ENCODE measurements at places on chromosomes 1 and 21.

DNA sequence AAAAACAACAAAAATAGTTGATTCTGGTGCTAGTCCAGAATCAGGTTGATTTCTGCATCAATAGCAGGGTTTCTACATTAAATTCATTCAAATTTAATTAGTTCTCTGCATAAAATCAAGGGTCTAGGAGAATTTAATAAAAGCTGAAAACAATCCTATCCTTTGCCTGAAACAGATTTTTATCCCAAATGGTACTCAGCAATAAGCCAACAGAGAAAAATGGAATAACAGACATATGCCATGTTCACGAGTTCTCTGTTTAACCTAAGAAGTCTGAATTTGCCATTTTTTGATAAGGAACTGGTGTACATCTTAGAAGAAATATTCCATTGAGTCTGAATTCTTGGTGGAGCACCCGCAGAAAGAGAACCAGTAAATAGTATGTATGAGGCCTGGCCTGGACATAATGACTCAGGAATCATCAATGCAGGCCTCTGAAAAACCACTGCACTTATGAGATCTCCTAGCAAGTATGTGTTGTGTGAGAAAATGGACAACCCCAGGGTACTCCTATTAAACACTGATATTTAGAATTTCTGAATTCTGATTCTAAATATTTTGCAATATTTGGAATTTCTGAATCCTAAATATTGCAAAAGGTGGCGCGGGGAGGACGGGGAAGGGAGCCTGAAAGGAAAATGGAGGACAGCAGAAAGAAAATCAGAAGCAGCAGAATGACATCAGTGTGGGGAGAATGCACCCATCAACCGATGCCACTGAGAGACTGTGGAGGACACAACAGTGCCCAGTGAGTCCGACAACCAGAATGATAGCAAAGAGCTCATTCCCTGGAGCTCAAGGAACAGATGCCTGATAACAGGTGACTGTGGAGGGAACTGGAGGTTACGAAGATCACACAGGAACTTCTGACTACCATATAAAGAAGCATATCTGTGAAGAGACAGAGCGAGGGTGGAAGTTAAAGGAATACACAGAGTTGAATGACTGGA, 97.6 kb downstream of the APP start:
- DNase-seq, result no peak

DNA sequence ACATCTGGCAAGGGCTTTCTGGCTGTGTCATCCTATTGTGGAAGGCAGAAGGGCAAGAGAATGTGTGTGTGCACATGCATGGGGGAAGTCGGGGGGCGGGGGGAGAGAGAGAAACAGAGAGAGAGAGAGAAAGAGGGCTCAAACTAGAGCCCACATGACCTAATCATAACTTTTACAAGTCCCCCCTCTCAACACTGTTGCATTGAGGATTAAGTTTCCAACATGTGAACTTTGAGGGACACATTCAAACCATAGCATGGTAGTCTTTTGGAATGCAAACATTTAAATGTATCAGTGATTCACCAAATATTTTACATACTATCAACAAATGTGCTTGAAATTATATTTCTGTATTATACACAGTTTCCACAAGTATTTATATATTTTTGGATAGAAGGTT, 655.4 kb upstream of the B3GALT2 start:
- no peak for DNase-seq

DNA sequence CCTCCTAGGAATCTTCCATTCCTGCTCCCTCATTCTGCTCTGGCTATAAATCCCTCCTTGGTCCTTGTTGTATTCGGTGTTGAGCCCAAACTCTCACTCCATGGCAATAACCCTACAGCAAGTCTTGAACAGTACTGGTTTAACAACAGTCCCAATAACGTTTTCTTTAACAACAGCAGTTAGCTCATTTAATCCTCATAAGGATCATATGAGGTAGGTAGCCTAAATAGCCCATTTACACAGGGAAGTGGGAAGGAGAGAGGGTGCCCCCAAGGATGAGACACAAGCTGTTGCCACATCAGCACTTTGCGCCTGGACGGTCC, 444 bp upstream of the AGTRAP start:
- DNase-seq, result no peak

GRCh38 chr1:213120386-213120785, 69.3 kb downstream of the RPS6KC1 start:
- DNase-seq, result no peak

DNA sequence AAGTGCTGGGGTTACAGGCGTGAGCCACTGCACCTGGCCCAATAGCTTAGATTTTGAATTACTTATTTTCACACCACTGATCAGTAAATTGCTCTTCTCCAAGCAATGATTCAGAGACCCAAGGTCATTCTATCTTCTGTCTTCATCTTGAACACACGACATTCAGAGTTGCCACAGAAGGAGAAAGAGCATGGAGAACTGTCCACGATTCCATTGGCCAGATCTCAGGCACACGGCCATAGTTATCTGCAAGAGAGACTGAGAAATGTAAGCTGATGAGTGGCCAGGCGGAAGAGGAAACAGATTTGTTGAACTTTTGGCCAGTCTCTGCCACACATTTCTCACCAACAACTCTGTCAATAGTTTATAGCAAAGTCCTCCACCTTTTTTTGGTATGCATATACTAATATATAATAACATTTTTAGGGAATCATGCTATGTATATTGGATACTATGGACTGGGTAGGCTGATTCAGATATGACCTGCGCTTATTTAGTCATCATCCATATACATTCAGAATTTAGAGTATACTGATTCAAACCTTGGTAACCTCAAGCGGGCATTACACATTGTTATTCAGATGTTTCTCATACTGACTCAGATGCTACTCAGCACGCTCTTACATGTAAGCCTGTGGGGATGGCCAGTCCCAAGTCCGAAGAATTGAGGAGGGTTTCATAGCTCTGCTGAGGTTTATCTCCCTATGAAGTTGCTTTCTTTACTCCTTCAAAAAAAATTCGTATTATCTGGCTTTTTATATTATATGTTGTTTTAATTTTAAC, 25.5 kb upstream of the CAP1 start:
- no peak for DNase-seq

DNA sequence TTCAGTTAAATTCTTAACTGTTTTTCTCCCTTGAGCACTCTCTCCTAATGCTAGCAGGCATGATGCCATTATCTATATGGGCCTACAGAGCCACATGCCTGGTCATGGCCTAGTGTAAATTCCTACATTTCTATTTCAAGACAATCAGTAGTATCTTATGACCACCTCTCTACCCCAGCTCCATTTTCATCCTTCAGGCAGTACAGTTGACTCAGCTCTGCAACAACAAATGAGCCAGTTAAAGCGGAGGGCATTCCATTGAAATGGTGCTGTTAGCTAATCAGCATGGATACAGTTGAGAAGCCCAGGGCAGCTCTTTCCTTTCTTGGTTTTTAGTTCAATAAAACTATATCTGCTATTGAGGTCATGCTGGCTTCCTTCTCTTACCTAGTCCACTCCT, 150.0 kb downstream of the PPP1R12B start:
- DNase-seq, result no peak

DNA sequence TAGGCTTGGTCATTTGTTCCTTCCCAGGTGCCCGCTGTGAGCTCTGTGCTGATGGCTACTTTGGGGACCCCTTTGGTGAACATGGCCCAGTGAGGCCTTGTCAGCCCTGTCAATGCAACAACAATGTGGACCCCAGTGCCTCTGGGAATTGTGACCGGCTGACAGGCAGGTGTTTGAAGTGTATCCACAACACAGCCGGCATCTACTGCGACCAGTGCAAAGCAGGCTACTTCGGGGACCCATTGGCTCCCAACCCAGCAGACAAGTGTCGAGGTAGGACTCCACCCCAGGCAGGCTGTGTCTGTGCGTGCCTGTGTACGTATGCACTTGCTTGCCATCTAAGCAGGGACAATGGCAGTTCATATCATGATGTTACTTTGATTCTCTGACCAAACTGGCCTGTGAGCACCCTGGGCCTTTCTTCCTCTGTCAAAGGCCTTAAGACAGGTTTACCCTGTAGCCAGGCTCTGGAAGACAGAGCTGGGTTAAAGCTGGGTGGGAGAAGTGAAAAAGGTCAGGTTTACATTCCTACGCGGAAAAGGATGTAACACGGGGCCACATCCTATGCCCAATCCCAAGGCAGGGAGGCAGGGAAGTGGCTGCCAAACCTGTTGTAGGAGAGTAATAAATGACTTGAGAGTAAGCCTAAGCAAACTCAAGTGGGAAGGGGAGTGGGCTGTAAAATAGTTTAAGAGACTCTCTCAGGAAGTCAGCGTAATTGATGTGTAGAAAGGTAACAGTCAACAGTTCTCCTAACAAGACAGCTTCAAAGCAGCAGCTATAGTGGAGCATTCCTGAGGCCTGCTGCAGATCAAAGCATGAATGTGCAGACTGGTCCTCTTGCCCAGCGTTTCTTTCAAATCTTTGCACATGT, 42.5 kb downstream of the LAMC2 start:
- no peak for DNase-seq

- DNase-seq, result no peak
Observed at GRCh38 chr21:44750675-44751025, 39.3 kb upstream of the TSPEAR start.

DNA sequence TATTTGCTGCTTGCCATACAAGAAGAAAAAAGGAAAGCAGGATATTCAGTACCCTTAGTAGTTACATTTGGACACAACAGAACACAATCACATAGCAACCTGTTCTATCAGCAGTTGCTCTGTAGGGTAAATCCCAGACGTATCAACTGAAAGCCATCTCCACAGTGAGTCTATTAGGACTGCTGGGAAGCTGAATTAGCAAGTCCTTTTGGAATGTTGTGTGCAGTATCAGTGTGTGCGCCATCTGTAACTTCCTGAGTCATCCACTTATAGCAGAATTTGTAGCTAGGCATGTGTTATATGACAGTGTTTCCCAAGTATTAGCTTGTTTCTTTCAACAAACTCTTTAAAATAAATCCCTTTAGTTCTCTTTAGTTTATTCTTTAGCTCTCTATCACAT, 21.3 kb downstream of the CCDC30 start:
- no peak for DNase-seq

GRCh38 chr1:3287656-3288160, 166.8 kb upstream of the ARHGEF16 start:
- no peak for DNase-seq

GRCh38 chr1:17877316-17877715, 122.2 kb downstream of the ACTL8 start:
- DNase-seq, result no peak

DNA sequence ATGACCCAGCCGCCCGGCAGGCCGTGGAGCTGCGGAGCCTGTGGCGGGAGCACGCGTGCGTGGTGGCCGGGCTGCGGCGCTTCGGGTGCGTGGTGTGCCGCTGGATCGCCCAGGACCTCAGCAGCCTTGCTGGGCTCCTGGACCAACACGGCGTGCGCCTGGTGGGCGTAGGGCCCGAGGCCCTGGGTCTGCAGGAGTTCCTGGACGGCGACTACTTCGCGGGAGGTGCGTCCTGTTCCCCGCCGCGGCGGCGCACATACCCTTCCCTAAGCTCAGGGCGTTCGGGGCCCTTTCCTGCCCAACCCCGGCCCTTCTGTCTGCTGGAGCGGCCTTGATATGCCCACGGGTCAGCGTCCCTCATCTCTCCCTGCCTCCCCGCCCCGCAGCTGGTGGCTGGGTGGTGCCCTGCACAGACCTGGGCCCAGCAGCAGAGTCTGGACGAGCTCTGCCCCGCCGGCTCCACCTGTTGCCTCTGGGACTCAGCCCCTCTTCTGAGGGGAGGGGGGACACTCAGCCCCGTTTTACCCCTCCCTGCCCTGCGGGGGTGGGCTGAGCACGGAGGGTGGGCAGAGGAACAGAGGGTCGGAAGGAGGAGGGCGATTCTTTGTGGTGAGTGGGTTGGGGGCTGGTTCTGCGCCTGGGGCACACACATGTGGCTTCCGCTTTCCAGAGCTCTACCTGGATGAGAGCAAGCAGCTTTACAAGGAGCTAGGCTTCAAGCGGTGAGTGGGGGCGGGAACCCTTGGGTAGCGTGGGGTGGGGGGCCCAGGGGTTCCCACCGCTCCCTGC, 688 bp downstream of the PRXL2B start:
- no peak for DNase-seq

GRCh38 chr1:235642011-235642942, 7.3 kb downstream of the GNG4 start:
- peak; percentile 45 for DNase-seq

GRCh38 chr1:9111957-9112356, 16.9 kb downstream of the GPR157 start:
- no peak for DNase-seq

GRCh38 chr1:235622936-235623779, 26.4 kb downstream of the GNG4 start:
- no peak for DNase-seq

DNA sequence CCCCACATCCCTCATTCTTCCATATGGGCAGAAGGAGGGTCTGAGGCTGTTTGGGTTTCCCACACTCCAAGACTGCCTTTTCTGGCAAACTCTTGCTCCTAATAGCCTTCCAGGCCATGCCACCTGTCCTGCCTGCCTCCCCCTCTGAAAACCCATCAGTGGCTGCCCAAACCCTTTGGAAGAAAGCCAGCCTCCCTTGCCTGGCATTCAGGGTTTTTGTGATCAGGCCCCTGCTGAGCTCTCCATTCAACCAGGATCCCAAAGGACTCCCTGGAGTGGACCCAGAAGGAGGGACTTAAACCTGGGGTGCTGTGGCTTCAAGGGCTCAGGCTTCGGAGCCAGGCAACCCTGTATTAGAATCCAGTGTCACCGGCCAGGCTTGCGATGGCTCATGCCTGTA, 4.2 kb upstream of the GUCA2A start:
- no peak for DNase-seq

DNA sequence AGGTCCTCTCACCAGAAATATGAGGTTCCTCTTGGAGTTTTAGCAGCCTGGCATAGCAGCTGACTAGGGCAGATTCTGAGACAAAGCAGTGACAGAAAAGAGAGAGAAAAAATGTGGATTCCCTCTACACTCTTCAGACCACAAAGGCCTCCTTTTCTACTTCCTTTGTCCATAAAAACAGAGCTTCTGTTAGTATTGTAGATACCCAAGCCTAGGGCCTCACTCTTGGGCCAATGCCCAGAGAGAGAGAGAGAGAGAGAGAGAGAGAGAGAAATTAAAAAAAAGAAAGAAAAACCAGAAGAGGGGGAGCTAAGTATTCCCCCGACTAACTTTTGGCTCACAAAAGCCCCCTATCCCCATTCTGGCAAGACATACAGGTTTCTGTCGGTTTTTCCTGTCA, 2.4 kb upstream of the ZRANB2 start:
- no peak for DNase-seq

DNA sequence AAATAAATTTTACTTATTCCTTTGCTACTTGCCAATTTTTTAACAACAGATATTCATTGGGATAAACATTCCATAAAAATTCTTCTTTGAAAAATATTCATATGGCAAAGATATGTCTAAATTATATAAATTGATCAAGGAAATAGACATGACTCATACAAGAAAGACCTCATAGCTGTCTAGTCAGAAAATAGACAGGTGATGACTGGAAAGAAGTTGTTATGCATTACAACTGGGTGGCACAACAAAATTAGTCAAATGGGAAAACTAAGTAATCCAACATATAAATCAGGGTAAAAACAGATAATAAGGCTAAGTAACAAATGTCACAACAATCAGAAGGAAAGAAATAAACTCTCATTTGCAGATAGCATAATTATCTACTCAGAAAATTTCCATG, 92.0 kb downstream of the USH2A start:
- DNase-seq, result no peak

- DNase-seq, result no peak
Observed at GRCh38 chr1:231240531-231240882, 505 bp upstream of the GNPAT start.

GRCh38 chr1:5311634-5312292, 657.4 kb downstream of the AJAP1 start:
- no peak for DNase-seq

GRCh38 chr1:96060621-96061020, 661.0 kb upstream of the PTBP2 start:
- no peak for DNase-seq
